ENCODE measurements at places on chromosomes 3 and 15.

DNA sequence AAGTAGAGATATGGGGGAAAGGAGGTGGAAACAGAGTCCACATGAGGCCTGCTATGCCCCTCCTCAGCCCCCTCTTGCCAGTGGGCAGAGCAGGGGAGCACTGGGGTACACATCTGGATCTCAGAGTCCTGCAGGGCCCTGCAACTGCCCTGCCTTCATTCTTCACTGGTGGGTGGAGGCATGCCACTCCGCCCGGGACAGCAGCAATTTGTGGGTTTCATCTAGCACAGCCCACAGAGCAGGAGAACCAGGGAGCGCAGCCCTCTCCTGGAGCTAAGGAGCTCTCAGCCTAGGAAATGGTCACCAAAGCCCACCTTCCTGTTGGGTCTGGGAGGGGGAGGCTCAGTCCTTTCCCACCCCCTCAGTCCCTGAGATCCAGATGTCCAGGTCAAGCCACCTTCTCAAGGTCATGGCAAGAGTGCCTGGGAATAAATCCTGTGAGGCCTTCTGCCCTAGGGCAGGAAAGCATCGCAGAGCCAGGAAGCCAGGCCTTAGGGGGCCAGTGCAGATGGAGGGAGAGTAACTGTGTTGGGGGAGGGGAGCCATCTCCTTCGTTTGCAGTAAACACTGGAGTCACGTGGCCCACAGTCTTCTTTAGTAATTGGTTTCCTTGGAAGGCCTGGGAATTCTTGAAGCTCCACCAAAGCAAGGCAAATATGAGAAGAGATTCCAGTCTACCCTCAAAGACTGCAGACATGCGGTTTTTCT, 31.0 kb downstream of the ANP32A start:
- DNase-seq: no peak

DNA sequence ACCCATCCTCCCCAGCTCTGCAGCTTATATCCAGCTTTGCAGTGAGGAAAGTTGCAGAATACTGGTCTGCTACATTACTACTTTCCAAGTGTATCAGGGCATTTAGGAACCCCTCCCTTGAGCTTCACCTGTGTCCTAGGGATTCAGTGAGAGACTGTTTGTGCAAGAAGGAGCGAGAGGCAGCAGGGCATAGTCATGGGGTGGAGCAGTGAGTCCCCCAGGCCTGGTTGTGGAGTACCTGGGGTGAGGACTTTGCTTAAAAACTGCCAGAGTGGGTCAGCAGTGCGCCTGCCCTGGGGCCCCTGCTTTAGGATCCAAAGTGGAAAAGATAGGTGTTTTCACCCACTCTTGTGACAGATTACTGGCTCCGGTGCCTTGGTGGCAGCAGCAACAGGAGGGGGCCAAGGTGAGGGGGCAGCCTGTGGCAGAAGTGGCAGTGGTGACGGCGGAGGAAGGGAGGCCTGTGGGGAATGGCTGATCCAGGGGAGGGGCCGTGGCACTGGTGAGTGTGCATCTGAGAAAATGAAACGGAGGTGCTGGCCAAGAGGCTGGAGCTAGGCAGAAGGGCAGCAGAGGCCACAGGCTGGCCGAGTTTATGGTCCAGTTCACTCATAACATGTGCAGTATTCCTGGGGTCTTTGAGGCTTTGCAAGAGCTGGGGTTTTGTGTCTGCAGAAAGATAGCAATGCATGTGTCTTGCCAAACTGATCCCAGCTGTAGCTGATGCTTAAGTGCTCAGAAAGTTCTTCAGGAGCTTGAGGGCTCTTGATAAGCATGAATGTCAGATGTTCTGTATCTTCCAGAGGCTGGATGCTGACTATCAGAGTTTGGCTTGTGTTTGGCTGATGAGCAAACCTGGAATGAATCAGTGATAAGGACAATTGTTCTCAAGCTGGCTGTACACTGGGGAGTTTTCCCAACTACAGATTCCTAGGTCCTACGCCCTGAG, 43.4 kb downstream of the GOLGA6A start:
- no peak for DNase-seq

DNA sequence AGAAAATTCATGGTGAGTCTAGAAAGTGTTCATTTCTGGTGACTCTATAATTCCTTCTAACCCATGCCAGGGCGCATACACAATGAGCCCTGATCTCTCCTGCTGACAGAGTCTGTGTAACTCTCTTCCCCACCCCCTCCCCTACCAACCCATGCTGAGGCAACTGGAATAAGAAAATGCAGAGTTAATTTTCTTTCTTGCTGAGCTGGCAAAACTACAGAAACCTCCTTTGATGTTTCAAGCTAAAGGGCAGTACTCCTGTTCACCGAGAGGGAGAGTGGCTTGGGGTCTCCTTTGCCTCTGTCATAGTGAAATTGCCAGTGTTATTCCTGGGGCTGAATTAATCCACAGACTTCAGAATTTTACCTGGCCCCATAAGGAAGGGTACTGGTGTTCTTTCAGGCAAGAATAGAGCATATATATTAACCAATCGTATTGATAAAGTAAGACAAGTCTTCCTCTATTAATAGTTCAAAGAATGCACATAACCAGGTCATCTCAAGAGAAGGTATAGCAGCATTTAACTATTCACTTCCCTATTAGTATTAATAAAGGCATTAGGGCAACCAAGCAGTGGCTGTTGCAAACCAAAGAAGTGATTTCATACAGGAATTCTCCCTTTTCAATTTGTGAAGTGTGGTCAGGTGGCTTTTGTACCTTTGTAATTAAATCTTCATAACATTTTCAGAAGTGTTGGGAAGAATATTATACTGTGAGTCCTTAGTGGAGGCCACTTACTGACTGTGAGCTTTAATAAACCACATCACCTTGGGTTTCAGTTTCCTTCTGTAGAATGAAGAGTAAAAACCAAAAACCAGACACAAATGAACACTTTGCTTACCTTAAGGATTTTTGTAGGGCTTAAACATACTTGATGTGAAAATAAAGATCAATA, 4.1 kb downstream of the GAP43 start:
- no peak for DNase-seq

- DNase-seq: no peak
These were observed 7.2 kb downstream of the GNL3 start for GRCh38 chr3:52693071-52693470.

- no peak for DNase-seq
These were observed 112.0 kb downstream of the TMCO5A start for GRCh38 chr15:38046257-38047051.

GRCh38 chr15:51348688-51349087, 7.2 kb downstream of the GLDN start:
- no peak for DNase-seq

- no peak for DNase-seq
These were observed 12.8 kb downstream of the GCSAM start for GRCh38 chr3:112119962-112120836.

GRCh38 chr3:112967425-112967824, 7.5 kb downstream of the CD200R1 start:
- no peak for DNase-seq
